GM18507 (cell line): ENCODE measurements at places on chromosomes 3 and 15.

GRCh38 chr3:52237657-52238172 is 1.2 kb downstream of the TWF2 start:
- DNase-seq: no peak

DNA sequence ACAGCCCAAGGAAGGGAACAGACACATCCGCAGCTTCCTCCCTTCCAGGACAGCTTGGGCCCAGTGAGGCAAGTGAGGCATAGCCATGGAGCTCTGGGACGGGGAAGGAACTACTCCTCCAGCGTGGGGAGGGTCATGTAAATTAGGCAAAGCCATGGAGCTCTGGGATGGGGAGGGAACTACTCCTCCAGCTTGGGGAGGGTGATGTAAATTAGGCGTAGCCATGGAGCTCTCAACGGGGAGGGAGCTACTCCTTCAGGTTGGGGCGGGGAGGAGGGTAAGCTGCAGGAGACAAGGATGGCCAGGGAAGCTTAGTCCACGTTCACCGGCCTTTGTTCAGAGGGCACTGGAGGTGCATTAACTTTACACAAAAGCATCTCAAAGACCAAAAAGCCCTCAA is 21.1 kb upstream of the BDH1 start:
- DNase-seq: no peak

DNA sequence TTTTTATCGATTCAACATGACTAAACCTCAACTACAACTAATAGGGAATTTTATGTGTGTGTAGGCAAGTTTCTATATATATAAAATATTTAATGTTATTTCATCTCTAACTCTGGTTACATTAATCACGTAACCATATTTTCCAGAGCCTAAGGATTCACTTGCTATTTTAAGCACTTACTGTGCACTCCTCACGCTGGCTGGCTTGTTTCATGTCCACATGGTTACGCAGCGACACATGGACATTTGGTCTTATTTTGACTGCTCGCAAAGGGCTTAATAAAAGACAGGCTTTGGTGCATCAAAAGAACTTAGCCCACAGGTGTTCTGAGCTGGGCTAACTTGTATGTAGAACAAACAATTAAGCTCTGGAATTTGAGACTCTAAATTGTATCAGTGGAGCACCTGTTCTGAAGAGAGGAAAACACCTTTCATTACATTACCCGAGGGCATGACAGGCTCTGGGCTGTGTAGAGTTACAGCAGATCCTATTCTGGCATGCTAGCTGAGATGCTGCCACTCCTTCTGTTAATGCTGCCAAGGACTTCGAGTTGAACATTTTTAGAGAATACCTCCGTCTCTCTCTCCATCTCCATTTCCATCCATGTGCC is 130.0 kb upstream of the NR2F2 start:
- DNase-seq: no peak

GRCh38 chr15:70217226-70218160 is 119.8 kb upstream of the TLE3 start:
- DNase-seq: no peak

- no peak for DNase-seq
Measured at GRCh38 chr3:42014458-42014920, 52.6 kb upstream of the ULK4 start.

DNA sequence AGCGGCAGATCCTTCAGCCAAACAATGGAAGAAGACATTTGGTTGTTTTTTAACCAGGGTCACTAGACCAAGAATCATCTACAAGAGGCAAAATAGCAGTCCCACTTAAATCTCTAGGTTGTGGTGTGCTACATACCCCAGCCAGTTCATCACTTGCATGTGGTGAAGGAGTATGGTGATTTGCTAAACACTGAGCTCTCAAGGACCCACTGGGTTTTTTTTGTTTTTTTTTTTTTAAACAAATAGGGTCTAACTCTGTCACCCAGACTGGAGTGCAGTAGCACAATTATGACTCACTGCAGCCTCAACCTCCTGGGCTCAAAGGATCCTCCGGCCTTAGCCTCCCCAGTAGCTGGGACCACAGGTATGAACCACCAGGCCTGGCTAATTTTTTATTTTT is 508.0 kb downstream of the FOXP1 start:
- no peak for DNase-seq

DNA sequence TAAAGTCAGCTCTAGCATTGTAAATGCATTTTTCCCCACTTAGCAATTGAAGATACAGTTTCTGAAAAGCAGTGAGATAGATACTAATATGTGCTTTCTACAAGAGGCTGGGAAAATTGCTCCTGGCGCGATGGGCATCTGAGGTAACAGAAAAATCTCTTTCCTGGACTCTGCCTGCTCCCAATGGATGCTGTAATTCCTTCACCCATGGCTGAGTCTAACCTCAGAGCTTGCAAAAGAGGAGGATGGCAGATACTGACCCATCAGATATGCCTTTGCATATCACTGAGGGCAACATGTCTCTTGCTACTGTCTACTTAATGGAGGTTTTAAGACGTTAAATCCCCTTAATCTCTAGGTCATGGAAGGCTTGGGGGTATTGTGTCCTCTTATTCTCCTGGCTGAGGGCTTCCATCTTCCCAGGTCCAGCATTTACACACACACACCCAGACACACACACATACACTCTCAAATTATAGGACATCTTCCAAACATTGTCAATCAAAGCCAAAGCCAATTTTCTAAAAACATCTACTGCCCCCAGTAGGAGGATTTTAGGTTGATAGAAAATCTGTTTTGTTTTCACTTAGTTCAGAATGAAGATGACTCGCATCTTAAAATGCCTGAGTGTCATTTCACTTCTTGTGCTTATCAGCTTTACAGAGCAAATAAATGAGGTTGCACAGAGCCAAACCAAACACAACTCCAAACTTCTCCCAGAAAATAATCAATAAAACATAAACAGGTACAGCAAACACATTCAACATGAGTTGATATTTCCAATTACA is 2.4 kb downstream of the TRPM1 start:
- DNase-seq: no peak

DNA sequence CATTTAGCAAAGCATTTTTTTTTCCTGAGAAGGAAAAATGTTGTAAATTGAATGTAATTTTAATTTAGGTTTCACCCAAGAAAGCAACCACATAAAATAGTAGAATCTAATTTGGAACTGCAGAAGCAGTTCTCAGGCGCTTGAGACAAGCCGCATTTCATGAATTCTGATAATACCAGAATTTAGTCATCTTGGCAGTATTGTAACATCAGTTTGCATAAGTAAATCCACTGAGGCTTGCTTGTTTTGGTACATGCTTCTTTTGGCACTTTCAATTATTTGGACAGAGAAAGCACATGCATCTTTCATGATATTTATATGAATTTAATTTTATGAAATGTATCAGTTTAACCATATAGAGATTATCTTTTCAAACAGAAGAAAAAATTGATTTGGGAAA is 389.7 kb upstream of the ROBO1 start:
- DNase-seq: no peak

- no peak for DNase-seq
Measured at GRCh38 chr3:57048052-57048671, 12.3 kb upstream of the SPATA12 start.

DNA sequence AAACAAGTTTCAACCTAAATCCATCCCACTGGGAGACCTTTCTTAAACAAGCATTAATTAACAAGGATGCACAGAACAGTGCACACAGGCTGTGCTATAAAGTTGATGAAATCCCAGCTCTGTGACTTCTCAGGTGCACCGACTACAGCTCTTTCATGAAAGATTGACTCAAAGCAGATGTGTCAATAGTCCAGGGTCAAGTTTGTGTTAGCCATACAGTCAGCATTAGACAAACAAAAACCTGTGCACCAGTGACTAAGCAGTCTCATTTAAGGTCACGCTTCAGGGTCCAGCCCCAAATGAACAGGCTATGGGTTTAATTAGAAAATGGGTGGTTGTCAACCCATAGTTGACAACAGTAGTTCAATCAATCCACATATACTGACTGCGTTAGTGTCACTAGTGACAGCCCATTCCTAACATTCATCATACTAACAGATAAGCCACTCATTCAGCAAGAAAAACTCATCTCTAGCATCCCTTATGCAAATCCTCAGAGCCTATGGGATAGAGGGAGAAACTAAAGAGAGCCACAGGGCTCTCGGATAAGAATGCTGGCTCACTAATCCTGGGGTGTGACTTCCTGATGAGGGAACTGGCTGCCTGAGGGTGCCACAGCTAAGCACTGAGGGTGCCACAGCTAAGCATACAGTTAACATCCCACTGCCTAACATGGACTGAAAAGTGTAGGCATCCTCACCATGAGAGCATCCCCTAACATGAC is 84.1 kb downstream of the WNT5A start:
- no peak for DNase-seq

DNA sequence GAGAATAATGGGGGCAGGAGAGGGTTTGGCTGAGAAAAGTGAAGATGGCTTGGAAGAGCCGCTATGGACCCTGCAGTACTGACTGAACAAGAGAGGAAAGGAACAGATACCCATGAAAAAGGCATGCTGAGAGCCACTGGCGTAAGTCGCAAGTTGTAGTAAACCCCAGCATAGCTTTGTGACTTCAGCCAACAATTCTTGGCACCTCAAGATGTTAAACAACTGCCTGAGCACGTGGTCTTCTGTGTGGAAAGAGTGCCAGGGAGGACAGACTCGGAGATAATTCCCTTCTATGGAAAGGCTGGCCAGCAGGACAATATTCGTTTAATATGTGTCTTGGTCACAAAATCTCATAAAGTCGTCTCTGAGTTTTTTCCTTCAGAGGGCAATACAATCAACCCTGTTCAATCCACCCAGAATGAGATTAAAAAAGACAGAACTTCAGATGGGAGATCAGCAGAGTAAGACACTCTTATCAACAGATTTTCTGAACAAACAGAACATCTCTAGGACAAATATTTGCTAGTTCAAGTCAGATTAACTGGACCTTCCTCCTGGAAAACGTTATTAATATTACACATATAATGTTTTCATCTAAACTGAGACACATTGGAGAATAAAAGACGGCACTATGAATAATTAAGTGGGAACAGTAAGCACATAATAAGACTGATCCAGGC is 49.2 kb downstream of the NEK10 start:
- no peak for DNase-seq

DNA sequence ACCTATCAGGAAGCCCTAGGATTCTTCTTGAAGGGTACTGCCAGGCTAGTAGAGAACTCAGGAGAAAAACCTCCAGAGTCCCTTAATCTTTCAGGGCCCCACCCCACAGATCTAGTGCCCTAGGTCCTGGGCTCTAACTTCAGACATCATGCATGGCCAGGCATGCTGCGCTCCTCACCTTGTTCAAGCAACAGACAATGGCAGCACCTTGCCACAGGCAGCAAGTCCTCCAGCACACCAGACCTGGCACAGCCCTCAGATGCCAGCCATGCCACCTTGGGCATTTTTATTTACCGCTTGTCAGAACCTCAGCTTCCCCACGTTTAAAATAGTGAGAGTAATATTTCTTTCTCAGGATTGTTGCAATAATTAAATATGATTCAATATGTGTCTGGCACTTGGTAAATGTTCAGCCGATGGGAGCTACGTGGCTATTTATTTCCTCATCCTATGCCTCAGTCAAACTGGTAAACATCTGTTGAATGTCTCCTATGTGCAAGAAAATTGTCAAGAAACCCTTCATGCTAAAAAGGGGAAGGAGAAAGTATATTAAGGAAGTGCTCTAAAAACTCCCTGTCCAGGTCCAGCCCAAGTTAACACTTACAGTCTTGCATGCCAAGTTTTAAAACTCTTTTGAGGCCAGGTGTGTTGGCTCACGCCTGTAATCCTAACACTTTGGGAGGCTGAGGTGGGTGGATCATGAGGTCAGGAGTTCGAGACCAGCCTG is 14.5 kb upstream of the CCR1 start:
- no peak for DNase-seq

DNA sequence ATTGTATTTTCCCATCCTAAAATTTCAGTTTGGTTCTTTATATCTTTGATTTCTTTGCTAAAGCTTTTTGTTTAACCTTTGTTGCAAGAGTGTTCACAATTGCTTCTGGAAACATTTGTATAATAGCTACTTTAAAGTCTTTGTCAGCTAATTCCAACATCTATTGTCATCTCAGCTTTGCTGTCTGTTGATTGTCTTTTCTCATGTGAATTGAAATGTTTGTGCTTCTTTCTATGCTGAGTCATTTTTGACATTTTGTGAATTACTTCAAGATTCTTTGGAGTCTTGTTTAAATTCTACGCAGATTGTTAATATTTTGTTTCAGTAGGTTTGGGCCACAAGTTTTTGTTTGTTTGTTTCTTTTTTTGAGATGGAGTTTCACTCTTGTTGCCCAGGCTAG is 73.2 kb downstream of the SUCNR1 start:
- DNase-seq: no peak

DNA sequence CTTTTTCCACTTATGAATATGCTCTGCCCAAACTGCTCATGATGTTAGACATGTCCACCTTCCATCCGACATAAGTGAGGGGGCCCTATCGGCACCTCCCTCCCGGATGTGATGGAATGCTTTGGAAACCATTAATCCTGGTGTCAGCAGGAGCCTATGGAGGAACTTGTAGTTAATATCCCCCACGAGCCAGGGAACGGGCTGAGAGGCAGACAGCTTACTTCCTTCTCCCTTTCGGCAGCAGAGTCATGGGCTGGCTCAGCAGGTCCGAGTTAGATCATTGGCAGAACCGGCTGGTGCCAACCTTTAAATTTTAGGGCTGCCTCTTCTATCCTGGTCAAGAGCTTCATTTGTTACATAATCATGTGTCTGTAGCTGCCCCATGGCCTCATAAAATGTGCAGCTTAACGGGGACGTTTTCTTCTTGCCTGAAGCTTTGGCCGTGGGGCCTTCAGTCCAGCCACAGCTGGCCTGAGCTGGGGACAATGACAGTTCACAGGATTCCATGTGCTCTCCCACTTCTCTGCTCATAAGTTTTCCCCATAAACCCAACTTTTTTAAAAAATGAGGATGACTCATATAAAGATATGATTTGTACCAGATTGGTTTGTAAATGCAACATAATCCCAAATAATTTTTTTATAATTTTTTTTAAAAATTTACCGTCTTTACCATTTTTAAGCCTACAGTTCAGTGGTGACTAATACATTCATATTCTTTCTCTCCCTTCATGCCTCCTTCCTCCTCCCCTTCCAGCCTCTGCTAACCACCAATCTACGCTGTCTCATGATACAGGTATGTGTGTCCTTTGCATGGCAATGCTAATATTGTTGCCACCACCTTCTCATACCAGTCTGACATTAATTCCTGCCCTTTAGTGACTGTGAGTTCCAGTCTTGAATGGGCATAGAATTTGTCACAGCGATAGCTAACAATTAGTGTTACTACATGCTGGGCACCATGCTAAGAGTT is 62.2 kb upstream of the RGMA start:
- no peak for DNase-seq

- no peak for DNase-seq
Measured at GRCh38 chr3:12454816-12455121, 29.5 kb upstream of the TSEN2 start.

DNA sequence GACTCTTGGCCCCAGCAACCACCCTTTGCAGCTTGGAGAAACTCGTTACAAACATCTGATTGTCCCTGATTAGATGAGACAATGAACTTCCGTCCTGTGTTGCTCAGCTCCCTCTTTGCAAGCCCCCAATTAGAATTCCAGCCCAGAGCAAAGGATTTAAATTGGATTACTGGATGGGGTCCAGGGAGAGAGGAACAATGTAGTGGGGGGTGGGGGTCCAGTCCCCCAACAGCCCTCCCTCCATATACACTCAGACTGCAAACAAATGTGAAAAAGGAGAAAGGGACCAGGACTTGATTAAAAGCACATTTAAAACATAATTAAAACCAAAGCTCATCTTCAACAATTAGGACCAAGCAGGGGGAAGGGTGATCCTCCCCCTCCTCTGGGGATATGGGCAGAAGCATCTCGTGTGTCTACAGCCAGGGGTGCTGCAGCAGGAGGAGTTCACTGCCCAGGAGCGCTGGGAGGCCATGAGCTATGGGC is 71.7 kb upstream of the TMEM115 start:
- no peak for DNase-seq
